ENCODE measurements at places on chromosomes 16 and 17.

- no peak for DNase-seq
Measured at GRCh38 chr16:68512183-68512582, 26.9 kb upstream of the ZFP90 start.

- DNase-seq, result no peak
Measured at GRCh38 chr16:85800321-85800669, 800 bp downstream of the COX4I1 start.

DNA sequence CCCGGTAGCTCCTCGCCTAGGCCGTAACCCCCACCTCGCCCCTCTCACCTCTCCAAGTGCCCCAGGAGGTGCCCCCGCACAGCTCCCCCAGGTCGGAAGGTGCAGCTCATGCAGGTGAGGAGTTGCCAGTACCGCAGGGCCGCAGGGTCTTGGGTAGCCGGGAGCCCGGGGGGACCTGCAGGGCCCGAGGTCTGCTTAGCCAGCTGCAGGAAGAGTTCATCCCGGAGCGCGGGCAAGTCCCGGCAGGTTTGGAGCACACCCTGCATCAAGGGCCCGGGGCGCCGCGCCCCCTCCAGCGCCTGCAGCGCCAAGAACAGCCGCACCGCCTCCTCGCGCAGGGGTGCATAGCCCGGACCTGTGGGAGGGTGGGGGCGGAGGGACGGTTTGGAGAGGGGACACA lies 4.8 kb downstream of the PLEKHH3 start:
- DNase-seq, result no peak

DNA sequence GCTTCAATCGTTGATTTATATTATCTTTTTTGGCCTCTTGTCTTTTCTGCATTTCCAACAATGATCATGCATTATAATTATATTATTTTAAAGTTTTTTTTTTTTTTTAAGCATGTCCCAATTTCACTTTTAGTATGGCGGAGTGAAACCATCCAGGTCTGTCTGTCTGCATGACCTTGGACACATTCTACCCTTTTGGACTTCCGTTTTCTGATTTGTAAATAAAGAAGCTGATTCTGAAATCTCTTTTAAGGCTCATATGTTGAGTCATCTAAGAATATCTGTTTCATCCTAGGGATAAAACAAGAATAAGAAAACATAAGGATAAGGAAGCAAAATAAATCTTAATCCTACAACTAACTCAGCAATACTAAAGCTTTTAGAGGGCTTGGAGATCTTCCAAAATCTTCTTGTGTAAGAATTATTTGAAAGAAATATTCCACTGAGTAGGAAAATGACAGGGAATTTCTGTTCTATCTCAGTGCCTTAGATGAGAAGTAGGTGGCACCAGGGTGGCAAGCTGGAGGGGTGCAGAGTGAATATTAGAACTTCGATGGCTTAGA lies 195.7 kb upstream of the TOX3 start:
- DNase-seq, result no peak

DNA sequence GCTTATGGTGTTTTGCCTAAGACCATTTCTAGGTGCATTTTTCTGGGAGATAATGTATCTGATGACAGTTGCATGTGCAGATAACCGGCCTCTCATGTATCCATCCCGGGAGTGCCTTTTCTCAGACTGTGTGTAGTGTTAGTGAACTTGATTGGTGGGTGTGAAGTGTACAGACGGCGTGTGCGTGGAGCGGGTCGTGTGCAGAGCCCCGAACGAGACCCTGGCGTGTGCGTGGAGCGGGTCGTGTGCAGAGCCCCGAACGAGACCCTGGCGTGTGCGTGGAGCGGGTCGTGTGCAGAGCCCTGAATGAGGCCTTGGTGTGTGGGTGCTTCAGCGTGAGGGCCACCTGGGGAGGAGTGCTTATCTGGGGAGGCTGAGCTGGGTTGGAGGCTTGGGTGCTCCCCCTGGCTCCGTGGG lies 28.9 kb upstream of the ZNF750 start:
- DNase-seq, result no peak

- DNase-seq, result no peak
Measured at GRCh38 chr17:40622509-40622928, 25.1 kb downstream of the SMARCE1 start.

GRCh38 chr16:35011-35677 lies 18.3 kb downstream of the POLR3K start:
- no peak for DNase-seq

DNA sequence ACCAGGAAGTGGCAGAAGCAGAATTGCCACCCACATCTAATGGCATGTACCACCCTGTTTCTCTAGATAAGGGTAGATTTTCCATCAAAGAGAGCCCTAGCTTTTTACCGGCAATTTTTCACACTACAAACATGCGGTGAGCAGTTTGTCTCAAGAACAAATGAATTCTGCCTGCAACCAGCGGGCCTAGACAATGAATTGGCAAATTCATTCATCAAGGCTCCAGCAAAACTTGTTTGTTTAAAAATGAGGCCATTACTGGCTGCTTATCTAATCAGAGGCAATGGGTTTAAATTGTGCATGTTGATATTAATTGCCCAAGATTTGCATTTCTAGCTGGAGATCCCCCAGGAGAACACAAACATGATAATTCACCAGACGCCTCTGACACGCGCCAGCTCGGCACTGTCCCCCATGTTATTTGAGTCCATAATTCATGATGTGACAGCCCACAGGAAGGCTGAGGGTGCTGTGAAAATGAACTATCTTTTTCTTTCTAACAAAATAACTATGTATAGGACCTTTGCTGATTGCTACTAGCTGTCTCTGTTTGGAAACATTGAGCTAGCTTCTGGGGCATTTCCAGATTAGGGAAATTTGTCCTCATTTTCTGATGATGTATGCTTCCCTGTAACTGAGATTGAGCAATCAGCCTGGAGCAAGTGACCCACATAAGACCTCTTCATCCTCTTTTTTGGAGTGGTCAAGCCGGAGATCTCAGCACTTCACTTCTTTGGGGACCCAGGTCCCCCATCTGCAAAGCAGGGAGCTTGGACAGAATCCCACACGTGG lies 80.8 kb downstream of the CNGB1 start:
- no peak for DNase-seq

DNA sequence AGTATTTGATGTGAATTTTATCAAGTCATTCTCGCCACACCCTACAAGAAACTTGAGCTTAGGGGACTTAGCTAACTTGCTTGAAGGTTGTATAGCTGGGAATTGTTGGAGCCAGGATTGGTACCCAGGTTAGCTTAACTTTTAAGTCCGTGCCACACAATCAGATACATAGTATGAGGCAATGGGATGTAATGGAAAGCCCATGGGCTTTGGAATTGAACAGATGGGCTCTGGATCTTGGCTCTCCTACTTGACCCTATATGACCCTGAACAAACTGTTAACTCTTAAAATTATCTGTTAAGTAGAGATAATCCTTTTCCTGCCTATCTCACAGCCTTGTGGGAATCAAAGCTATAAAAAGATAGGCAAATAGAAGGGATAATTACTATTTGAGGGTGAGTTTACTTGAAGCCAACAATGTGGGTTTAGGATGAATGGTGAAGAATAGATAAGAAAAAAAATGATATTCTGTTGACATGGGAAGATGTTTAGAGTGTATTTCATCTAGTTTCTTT lies 51.9 kb upstream of the CACNG3 start:
- DNase-seq, result no peak

GRCh38 chr17:2087597-2088211 lies 32.8 kb downstream of the HIC1 start:
- DNase-seq, result no peak

GRCh38 chr17:7260651-7261378 lies 1.5 kb downstream of the CLDN7 start:
- no peak for DNase-seq

GRCh38 chr16:79876332-79876730 lies 275.8 kb upstream of the MAF start:
- DNase-seq, result no peak

DNA sequence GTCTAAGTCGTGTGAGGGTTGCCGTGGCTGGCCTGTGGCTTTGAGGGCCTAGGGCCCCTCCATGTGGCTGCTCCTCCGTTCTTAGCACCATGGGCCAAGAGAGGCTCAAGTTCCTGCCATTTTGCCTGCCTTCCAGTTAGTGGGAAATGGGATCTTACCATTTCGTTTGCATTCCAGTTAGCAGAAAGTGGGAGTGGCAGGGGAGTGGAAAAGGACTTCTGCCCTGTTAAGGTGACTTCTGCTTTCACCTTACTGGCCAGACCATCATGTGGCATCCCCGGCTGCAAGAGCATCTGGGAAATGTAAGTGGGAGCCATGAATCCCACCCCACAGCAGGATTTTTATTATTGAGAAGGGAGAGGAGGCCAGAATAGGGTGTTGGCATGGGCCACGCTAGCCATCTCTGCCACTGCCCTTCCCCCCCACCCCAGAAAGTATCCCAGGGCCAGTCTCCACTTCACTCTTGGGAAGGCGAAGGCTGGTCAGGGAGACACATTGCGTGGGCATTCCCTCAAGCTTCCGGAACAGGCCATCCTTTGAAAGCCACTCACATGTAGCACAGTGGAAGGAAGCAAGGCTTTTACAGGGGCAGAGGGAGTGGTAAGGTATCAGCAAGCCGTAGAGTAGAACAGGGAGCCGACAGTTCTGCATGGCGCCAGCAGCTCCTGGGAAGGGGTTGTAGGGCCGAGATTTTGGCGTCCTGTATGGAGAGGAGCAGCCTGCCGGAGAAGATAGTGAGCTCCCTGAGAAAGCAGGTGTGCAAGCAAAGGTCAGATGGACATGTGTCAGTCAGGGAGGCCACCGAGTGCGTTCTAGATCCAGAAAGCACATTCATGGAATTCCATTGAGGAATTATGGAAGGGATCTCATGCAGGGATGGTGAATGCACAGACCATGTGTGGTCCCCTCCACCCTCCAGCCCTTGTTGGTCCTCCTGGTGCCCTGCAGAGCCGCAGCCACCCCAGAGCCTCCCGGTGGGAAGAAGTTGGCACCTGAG lies 33.4 kb downstream of the CMIP start:
- no peak for DNase-seq

- DNase-seq, result no peak
Measured at GRCh38 chr17:45018514-45018847, 33.0 kb downstream of the DCAKD start.

DNA sequence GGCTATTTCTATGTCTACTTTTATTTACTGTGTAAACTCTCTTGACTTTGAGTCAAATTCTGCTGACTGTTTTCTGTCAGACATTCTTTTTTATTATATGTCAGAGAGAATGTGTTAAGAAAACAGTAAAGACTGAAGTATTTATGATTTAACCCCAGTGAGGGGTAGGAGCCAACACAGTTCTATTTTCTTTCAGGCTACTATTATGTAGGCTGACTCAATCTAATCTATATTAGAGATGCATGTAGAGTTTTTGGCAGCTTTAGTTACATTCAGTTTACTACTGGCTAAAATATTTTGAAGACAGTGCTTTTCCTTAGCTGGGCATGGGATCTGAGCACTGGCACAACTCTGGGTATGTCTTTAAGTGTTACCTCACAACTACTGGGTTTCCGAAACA lies 1108.0 kb downstream of the CDH11 start:
- DNase-seq, result no peak

DNA sequence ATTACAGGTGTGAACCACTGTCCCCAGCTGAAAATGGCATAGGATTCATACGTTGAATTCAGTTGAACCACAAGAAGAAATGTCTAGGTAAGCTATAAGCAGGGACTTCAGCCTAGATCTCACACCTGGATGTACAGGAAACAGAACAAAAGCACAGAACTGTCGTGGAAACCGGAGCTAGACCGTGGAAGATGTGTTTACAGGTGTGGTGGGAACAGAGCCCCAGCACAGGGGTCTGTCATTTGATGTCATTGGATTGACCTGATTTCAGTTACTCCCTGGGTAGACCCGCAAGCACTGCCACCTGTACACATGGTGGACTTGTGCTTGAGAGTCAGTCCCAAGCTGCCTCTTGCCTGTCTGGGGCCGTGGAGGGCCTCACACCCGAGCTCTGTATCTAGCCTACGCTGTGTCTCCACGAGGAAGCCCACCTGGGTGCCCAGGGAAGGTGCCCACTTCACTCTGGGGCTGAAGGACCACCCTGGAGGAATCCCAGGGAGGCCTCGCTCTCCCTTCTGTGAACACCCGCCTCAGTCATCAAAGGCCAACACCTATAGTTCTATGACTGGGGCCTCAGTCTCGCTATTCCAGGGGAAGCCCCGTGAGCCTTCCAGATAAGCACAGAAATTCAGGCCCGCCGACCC lies 32.2 kb upstream of the MLKL start:
- no peak for DNase-seq

- DNase-seq, result no peak
Measured at GRCh38 chr17:73420897-73421296, 109.1 kb upstream of the CDC42EP4 start.

DNA sequence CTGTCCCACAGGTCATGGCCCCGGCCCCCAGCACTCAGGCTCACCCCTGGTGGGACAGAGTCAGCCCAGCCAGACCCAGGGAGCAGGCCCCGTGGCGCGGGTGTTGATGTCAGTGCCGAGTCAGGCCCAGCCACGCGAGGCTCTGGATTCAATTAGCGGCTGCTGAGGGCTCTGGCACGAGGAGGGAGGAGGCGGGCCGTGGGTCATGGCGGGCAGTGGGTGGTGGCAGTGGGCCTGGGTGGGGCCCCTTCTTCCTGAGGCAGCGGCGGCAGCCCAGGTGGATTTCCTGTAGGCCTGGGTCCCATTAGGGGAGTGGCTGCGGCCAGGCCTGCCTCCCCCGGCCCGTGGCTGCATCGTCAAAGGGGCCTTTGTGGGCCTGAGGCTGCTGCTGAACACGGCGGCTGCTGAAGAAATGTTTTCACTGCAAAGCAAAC lies 12.9 kb downstream of the VASN start:
- DNase-seq, result no peak

DNA sequence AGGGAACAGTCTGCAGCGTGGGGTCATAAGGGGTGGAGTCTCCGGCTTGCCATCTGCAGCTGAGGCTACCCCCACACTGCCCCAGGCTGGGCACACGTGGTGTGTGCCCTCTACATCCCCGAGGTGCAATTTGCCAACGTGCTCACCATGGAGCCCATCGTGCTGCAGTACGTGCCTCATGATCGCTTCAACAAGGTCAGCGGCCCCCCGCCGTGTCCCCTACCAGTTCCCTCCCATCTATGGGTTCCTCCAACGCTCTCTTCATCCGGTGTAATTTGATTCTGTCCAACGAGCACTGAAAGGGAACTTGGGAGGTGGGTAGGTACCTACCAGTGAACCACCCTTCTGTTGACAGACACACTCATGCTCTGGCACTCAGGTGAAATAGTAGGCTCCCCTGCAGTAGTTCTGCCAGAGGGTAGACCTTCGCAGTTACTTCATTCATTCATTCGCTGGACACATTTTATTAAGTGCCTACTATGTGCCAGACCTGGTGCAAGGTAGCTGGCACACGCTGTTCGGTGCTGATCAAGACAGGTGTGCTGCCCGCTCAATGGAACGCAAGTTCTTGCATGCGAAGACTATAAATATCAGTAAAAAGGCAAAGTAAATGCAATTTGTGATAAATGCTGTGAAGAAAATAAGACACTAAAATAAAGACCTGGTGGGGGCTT lies 2.7 kb downstream of the MLLT6 start:
- no peak for DNase-seq

- no peak for DNase-seq
Measured at GRCh38 chr16:22424161-22424937, 49.9 kb upstream of the CDR2 start.

- DNase-seq, result peak; percentile 17
Measured at GRCh38 chr16:82639666-82640336, 13.0 kb downstream of the CDH13 start.

All from stimulated activated CD8-positive, alpha-beta memory T cell treated with anti-CD3 and anti-CD28 coated beads, Interleukin-4, amount 100 ng/mL, for 1 hour (primary cell).